ENCODE measurements at places on chromosomes 6 and 20.
A peak's percentile ranks its signal among the peaks of the same experiment; 100 is the strongest.

- DNase-seq: no peak
Observed at GRCh38 chr6:3071568-3071967, 3.3 kb downstream of the RIPK1 start.

- peak; percentile 36 for DNase-seq
Observed at GRCh38 chr20:54194724-54195438, 13.0 kb upstream of the PFDN4 start.

DNA sequence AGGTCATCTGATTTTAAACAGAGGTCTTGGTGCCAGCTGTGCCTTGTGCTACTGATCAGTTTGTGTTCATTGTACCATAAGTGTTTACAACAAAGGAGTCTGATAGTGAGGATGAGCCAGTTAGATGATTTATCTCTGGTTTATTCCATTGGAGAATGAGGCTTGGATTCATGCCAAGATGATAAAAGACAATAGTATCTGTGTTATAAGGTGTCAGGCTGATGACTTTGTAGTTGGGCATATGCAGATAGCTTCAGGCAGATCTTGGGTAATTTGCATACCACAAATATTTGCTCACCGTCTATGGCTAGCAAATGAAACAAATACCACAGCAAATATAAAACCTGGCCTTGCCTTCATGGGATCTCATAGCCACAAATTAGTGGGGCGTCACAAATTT, 43.3 kb upstream of the PHACTR2 start:
- DNase-seq: no peak

GRCh38 chr6:2492686-2493523, 247.5 kb upstream of the GMDS start:
- no peak for DNase-seq

DNA sequence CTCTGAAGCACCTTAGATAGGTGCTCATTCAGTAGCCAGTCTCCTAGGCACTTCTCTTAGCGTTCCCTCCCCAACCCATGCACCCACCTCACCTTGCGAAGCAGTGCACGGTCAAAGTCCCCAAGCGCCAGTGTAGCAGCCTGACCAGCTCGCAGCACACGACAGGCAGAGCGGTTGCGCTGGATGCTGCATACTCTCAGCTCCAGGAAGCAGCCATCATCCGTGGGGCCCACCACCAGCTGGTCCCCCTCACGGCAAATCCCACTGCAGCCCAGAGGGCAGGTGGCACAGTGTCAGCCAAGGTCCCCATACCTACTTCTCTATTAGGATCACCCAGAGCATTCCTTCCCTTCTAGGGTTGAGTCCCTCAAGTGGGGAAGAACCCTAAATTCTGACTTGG, 6.5 kb downstream of the GTPBP2 start:
- DNase-seq: no peak

- no peak for DNase-seq
Observed at GRCh38 chr6:35980991-35981645, 43.3 kb downstream of the SLC26A8 start.

- no peak for DNase-seq
Observed at GRCh38 chr6:90722648-90723047, 135.8 kb upstream of the MAP3K7 start.

- no peak for DNase-seq
Observed at GRCh38 chr20:63636752-63637628, 10.1 kb upstream of the GMEB2 start.

DNA sequence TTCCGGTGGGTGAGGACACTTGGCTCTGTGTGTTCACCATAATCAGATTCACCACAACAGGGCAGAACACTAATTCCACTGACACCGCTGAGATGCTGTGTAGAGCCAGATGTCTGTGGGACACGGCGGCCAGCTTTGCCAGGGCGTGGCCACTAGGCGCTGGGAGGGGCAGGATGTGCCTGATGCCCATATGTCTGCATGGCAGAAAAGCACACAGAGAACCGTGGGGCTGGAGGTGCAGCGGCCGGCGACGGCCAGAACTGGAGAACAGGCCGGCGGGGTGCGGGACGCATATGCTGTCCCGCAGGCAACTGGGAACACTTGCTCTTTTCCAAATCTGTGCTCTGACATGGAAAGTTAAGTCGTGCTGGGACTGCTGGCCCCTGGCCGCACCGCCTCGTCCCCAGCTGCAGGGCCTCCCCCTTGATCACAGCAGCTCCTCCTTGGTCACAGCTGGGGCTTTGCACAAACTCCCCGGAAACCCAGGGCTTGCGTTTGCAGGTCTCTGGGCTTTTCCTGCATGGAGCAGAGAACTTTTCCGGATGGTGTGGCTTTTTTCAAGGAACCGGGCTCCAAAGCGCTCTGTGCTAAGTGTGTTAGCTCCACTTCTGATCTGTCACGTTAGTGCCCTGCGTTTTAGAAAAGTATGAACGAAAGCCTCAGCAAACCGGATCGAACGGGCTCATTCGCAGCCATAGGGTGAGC, 31.1 kb downstream of the NTSR1 start:
- peak; percentile 87 for DNase-seq

- DNase-seq: no peak
Observed at GRCh38 chr6:26129656-26130055, 42.4 kb downstream of the HFE start.

DNA sequence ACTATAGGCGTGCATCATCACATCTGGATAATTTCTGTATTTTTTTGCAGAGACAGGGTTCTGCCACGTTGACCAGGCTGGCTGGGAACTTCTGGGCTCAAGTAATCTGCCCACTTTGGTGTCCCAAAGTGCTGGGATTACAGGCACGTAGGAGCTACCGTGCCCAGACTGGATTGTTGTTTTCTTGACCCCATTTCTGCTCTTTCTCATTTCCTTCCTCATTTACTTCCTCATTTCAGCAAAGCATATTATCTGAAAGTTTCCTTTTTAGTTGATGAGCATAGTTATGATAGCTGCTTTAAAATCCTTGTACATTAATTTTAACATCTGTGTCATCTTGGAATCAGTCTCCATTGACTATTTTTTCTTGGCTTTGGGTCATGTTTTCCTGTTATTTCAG, 301.0 kb upstream of the RUNX2 start:
- DNase-seq: peak; percentile 79

- DNase-seq: no peak
Observed at GRCh38 chr6:139313784-139314545, 22.2 kb upstream of the TXLNB start.

GRCh38 chr6:50925548-50925947, 106.9 kb downstream of the TFAP2B start:
- no peak for DNase-seq

DNA sequence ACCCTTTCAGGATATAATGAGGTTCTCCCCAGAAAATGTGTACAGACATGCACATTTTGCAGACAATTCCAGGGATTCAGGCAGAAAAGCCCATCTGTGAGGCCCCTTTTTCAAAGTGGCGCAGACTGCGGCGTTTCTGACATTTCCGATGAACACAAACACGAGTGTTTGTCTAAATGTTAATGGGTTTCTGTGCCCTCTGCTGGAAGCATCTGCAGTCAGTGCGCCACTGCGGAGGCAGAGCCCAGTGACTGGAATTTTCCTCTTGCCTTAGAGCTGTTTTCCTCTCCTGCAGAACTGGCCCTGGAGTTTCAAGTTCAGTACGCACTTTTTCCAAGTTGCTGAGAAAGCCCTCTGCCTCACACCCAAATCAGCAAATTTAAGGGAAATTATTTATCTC, 15.3 kb downstream of the ANKRD60 start:
- no peak for DNase-seq

DNA sequence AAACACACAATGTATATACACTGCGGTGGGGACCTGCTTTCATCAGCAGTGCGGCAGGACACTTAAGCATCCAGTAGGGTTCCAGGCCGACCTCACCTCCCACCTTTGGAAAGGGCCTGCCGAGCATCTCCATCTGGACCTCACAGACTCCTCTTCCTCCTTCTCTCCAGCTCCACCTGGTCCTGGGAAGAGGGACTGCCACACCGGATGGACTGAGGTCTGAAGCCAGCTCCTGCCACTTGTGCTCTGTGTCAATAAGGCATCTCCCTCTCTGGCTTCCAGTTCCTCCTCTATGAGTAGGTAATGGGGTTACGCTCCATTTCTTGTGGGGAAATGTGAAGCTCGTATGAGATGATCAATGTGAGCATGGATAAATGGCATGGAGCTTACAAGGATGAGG, 19.1 kb upstream of the NNAT start:
- no peak for DNase-seq

- no peak for DNase-seq
Observed at GRCh38 chr6:160065200-160065599, 56.4 kb upstream of the SLC22A1 start.

GRCh38 chr6:100234625-100235024, 230.1 kb downstream of the SIM1 start:
- DNase-seq: no peak

DNA sequence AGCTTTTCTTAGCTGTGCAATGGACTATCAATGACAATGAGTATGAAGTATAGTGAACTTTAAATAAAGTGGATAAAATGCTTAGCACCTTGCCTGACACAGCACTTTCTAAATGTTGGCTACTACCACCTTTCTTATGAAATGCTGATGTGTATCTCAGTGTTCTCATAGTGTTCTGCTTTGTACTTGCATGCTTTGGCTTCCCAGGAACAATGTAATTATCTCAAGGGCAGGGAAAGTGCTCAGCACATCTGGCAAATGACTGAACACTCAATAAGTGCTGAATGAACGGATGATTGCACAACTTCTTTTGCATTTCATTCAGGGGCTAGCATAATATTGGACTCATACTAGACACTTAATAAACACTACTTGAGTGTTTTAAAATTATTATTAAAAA, 28.2 kb upstream of the NOX3 start:
- no peak for DNase-seq

- DNase-seq: no peak
Observed at GRCh38 chr20:56636716-56637115, 7.6 kb downstream of the TFAP2C start.

DNA sequence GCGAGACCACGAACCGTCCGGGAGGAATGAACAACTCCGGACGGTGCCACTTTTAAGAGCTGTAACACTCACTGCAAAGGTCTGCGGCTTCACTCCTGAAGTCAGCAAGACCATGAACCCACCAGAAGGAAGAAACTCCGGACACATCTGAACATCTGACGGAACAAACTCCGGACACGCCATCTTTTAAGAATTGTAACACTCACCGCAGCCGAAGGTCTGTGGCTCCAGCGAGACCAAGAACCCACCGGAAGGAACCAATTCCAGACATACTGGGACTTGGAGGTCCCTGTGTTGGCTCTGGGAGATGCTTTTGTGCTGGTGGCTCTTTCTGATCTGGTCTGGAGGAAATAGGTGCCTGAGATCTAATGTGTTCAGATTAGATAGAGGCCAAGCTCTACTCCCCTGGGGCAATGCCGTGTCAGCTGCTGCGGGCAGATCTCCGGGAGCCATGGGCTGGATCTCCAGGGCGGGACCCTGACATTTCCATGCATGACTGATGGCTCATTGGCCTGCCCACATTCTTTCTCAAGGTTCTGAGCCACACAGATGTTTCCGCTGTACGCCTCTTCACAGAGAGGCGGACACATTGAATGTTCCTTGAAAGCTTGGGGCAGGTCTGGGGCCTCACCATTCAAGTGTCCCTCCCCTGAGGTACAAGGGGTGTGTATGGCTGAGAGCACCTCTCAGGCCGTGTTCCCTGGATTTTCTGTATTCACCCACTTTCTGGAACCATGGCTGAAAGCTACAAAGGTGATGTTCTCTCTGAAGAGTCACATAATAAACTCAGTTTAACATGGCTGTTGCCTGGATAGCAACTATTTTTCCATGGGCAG, 29.3 kb downstream of the GMPR start:
- DNase-seq: no peak

- DNase-seq: no peak
Observed at GRCh38 chr20:24685736-24686135, 216.3 kb downstream of the SYNDIG1 start.

DNA sequence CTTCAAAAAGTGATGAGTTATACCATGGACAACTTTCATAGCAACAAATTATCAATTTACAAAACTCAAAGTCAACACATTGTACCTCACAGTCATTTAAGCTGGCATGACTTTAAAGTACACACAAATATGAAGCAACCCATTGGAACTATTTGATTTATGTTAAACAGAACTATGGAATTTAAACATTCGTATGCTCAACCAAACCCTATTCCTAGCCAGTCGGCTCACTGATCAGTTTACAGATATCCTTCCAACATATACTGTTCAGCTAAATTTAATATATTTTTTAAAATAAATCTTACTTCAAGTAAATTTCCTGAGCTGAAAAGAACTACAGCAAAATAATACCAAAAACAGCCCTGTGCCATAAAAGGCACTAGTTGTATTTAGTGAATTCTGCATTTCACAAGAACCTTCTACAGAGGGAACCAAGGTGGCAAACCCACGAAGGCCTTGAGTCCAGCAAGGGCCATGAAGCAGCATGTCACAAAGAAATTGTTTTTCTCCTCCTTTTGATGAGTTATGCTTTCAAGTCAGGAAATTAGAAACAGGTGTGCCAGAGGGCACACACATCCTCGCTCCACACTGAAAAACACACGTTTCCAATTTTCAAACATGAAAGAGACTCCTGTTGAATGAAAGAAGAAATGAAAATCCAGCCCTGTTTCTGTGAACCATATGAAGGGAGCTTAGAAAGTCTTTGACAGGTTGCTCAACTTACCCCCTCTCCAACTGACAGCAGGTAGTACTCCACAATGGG, 122.8 kb downstream of the TASP1 start:
- no peak for DNase-seq

All from MV-4-11 (cell line).